ENCODE measurements at places on chromosomes 5 and 9.

GRCh38 chr5:118990582-118990981 is 2.2 kb upstream of the DTWD2 start:
- no peak for DNase-seq

DNA sequence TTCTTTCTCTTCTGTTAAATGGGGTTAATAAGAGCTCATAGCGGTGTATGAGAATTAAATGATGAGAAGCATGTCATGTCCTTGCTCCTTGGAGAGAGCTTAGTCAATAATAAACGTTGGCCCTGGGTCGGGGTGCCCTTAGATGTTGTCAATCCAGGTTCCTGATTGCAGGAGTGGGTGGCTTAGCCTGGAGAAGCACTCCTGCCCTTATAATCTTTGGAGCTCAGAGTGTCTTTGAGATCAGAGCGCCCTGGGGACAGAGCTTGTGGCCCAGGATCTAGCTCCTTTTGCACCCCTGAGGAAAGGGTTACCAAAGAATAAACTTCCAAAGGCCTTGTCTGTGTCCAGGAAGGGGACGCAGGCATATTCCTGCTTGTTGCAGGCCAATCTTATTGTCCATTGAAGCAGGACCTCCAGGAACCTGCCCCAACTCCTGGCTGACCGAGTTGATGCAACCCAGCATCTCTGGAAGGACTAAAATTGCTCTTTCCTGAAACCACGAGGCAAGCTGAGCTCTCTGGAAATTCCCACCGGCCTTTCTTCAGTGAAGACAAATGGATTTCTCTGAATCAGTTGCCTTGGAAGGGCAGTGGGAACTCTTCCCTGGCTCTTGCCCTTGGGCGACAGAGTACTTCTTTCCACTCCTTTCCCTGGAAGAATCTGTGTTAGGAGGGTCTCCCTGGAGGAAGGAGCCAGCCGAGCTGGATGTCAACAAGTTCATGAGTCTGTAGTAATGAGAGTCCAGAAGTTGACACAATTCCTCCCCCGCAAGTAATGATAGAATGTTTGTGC is 6.4 kb upstream of the AMBP start:
- no peak for DNase-seq

- peak; percentile 40 for DNase-seq
These were observed 29.2 kb downstream of the TNFSF8 start for GRCh38 chr9:114900942-114901802.

DNA sequence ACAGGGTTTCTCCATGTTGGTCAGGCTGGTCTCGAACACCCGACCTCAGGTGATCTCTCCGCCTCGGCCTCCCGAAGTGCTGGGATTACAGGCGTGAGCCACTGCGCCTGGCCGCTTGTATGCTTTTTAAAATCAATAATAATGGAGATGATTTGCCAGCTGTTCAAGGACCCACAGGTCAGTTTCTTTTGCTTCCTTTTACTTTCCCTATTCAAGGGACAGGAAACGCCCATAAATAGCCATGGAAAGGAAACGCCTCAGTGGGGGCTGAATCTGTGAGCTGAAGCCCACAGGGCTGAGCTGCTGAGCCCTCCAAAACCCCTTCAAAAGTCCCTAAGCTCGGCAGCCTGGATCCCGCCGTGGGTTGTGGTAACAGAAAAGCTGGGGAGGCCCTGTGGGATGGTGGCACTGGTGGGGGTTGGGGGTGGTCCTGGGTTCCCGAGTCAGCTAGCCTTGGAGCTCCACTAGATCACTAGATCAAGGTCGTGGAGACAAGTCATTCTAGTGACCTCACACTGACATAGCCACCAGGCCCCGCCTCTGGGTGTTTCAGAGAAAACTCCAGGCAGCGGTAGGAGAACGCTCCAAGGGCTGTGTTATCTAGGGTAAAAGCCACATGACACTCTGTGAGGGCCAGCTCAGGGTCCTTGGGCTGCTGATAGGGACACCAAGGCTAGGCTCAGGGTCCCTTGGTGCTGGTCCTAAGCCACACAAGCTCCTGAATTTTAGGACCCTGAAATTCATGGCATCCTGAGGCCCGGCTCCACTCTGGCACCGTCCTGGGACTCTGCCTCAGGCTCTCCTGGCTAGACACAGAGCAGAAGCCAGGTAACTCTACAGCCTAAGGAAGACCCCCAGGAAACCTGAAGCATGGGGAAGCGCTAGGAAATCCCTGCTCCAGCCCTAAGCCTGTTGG is 18.0 kb upstream of the DUSP1 start:
- DNase-seq = no peak

- no peak for DNase-seq
These were observed 19.3 kb downstream of the NFIB start for GRCh38 chr9:14294659-14295058.

DNA sequence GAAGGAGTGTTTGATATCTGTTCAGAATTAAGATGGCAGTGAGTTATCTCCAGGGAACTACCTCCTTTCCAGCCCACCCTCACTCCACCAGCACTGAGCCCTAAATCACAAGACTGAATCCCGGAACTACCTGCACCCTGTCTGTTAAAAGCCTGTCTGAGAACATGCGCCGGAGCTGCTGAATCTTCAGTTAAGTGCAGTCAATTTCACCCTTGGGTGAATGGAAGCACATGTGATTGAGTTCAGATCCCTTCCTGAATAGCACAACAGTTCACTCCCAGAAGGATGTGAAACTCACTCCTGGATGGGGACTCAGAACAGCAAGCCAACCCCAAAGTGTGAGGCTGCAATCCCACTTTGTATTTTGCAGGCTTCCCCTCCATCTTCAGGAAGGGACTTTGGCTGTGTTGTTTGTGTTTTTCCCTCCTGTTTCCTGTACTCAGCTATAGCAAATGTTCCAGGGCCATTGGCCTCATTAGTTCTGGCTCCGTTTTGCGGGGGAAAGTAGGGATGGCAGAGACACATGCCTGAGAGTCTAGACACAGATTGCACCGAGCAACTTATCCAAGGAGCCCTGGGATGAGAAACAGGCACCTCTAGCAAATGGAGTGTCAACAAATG is 43.4 kb downstream of the DPYSL3 start:
- DNase-seq = no peak

DNA sequence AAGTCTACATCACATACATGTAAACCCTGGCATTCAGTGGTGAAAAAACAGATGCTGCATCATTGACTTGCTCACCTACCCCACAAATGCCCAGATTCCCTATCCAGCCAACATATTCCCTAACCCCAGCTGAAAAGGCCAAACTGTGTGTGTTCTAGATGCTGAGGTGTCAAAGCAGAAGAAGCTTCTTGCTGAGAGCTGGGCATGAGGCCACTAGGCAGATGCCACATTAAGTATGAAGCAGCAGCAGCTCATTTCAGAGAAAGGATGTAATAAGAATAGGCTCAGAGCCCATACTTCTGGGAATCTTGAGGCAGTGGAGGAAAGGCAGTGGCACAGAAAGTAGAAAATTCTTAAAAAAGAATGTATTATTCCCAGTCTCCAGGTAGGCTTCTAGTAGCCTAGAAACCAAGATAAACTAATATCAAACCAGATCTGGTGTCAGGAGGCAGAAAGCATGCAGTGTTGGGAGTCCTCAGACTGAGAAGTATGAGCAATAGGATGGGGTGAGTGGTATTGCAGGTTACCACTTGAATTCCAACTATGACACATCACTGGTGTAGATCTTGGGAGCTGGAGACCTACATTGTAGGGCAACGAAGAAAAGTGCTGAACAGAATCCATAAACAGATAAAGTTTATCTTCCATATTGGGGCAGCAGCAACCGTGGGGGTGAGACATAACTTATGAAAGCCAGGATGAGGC is 71.9 kb upstream of the GRHPR start:
- peak; percentile 23 for DNase-seq

DNA sequence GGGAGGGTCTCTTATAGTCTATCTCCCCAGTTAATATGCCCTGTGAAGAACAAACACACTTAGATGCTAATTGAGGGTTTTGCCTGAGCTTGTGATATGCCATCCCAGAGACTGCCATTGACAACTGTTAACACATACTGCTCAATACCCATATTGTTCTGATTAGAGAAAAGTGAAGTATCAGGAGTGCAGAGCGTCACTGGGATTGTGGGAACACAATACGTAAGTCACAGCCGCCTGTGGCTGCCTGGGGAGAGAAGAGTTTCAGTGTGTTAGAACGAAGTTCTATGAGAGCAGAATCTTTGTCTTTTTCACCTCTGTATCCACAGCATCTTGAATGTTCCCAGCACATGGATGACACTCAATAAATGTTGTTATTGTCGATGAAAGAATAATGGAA is 110.2 kb downstream of the MEF2C start:
- no peak for DNase-seq

- DNase-seq = no peak
These were observed 14.9 kb downstream of the TJP2 start for GRCh38 chr9:69188975-69189374.

GRCh38 chr9:14418301-14418940 is 104.5 kb upstream of the NFIB start:
- DNase-seq = no peak

DNA sequence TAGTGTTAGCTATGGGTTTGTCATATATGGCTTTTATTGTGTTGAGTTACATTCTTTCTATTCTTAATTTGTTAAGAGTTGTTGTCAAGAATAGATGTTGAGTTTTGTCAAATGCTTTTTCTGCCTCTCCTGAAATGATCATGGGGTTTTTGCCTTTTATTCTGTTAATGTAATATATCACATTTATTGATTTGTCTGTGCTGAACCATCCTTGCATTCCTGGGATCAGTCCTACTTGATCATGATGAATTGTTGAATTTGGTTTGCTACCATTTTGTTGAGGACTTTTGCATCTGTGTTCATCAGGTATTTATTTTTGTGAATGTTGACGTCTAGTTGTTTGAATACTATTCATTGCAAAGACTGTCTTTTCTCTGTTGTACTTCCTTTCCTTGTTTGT is 23.9 kb downstream of the RIC1 start:
- DNase-seq = no peak

GRCh38 chr5:53381-54174 is 38.4 kb upstream of the PLEKHG4B start:
- peak; percentile 37 for DNase-seq

DNA sequence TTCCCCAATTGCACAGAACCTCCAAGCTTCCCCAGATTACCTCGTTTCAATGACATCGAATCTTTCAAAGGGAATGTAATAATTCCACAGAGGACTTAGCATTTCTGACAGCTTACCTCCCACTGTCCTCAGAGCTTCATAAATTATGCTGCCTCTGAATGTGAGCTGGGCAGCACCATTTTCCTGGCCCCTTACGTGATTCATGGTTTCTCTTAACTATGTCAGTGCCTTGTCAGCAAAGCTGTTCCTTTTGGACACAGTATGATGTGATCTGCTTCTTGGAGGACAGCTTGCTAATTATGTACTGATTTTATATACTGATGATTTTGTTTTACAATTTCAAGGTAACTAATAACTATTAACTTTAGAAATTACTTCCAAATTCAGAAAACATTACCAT is 27.7 kb upstream of the SSBP2 start:
- DNase-seq = peak; percentile 5

- DNase-seq = no peak
These were observed 77.2 kb downstream of the ATP10B start for GRCh38 chr5:160774666-160775315.

DNA sequence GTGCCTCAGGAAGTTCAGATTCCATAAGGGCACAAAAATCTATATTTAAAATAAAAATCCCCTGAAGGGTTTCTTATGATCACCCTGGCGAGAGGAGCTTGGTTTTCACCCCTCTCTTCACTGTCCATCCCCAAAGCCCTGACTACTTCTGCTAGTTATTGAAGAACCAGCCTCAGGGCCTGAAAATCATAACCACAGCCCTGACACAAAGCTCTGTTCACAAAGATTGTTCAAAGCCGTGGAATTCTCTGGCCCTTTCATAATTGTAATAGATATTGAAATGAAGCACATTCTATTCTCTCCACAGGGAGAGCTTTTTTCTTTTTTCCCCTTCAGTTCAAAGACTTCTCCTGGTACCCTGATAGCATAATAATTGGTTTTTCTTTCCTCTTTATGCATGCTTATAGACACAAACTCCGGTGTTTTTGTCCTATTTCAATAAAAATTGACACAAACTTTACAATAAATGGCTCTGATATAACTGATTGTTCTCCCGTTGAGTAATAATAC is 343.8 kb downstream of the CAAP1 start:
- DNase-seq = no peak

- no peak for DNase-seq
These were observed 91.1 kb upstream of the CEP78 start for GRCh38 chr9:78144663-78145377.

- DNase-seq = no peak
These were observed 78.7 kb upstream of the MAN2A1 start for GRCh38 chr5:109611061-109611460.

DNA sequence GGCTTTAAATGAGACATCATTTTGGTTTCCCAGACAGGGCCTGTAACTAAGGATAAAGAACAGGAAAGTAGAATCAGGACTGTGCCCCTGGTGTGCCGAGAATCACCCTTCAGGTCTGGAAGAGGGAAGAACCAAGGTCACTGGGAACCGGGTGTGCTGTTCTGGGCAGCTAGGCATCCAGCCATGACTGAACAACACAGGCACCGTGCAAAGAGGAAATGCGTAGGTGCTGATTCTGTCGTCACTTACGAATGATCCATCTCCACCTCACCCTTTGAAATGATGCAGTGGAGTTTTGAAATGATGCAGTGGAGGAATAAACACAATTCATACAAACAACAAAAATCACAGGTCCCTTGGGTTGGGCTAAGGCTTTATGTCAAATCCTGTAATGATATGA is 64.4 kb downstream of the MAP1B start:
- DNase-seq = peak; percentile 30

- DNase-seq = no peak
These were observed 7.7 kb upstream of the QRFP start for GRCh38 chr9:130904070-130905044.

DNA sequence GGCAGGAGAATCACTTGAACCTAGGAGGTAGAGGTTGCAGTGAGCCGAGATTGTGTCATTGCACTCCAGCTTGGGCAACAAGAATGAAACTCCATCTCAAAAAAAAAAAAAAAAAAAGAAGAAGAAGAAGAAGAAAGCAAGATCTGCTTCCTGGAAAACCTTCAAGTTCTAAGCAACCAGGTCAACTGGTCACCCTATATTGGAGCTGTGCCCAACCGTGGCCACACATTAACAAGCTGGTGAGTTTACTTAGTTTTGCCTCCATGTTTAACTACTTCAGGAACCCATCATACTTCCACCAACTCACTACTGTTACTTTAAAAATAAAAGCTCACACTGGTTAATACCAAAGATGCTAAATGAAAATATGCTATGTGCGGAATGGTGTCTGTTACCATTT is 12.3 kb upstream of the SKP1 start:
- DNase-seq = no peak

DNA sequence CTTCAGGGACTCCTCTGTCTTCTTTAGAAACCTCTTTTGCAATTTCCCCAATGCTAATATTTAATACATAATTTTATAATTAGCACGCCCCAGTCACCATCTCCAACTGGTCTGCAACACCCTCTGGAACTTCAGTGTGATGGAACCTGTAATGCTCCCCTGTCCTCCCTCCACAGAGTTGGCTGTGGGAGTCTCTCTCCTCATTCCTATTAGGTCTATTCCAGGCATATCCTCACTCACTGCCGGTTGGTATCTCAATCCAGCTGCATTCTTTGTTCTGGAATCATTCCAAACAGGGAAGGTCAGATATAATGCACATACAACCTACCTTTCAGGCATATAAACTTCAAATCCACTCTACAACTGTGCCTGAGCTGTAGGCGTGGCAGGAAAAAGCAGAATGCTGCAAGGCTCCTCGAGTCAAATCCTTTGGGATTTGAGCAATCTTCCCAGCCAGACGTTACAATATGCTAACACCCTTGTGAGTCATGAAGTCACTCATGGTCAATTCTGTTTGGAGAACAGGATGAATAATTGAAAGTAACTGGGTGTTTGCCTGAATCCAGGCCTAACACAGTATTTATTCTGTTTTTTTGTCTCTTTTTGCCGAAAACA is 293.8 kb downstream of the CWC27 start:
- no peak for DNase-seq

GRCh38 chr9:79658926-79659325 is 87.2 kb downstream of the TLE4 start:
- no peak for DNase-seq
